ENCODE measurements at places on chromosomes 7 and 10.

GRCh38 chr10:95601116-95601719 lies 40.0 kb upstream of the SORBS1 start:
- peak; percentile 86 for DNase-seq

- DNase-seq, result no peak
These were observed 85.9 kb downstream of the MAD1L1 start for GRCh38 chr7:2146676-2147472.

DNA sequence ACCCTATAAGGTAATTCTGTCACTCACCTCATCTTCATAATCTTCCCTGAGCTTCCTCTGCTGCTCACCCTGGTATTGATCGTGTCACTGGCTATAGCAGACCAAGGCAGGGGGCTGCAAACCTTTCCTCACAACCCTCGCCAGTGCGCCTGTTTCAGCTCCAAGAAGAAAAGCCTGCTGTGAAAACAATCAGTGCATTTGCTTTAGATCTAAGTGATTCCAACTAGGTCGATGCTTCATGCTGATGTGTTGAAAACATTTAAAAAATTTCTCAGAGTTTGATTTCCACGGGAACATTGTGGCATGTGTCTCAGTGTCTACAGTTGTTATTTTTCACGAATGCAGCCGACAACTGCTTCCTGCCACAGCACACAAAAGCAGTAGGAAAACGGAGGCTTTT lies 27.3 kb downstream of the POU6F2 start:
- no peak for DNase-seq

GRCh38 chr7:22572937-22573336 lies 72.9 kb upstream of the STEAP1B start:
- DNase-seq, result no peak
